Right hindlimb (tissue), 1 donor: ENCODE measurements at places on chromosomes 6 and 20.

GRCh38 chr6:6091608-6092002 lies 84.9 kb upstream of the NRN1 start:
- no peak for DNase-seq

DNA sequence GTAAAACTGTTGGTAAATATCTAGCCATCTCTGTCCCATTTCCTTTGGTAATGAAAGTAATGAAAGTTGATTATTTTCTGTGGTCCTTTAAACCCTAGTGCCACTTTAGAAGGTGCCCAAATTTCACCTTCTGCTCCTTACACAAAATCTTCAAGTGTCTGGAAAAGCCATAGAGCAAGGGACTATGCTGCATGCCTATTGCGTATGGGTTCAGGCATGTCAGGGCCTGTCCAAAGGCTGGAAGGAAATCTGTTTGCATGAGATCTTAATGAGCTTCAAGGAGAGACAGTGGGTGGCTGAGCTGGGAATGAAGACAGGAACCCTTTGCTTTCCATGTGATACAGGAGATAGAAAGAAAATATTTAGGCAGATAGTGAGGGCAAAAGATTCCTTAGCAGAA lies 66.6 kb upstream of the CCN6 start:
- no peak for DNase-seq

DNA sequence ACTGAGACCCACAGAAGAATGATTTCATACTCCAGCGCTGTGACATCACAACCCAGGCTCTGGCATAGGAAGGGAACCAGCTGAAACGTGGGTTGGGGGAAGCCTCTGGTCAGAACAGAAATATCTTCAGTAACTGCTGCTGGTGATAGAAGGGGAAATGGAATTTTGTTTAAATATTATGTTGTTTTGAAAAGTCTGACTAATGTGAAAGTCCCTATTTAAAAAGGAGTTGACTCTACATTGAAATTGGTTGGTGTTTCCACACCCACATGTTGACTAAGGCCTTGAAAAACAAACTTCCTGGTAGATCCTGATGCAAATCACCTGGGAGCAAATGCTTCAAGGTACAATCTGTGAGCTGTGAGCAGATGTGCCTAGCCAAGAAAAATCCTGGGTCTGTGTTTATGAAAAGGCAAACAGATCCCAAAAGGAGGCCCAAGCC lies 24.5 kb upstream of the TCP11 start:
- no peak for DNase-seq

DNA sequence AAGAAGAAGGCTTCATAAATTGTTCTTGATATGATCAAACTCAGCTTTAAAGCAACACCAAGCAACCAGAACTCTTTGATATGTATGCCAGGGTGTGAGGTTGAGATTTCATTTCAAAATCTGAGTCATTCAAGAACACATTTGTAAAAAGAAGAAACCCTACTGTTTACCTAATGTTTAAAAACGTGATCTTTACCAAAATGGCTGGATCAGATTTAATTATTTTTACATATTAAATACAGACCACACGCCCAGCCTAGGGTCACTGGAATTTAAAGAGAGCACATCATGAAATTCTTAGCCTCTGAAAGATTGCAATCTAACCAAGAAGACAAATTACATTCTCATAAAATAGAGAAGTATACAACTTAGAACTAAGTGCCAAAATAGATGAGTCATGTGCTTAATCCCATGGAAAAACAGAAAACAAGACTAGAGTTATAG lies 206.8 kb upstream of the SMLR1 start:
- no peak for DNase-seq

GRCh38 chr6:88380083-88380482 lies 213.9 kb upstream of the CNR1 start:
- no peak for DNase-seq

- no peak for DNase-seq
Observed at GRCh38 chr6:33289784-33290315, 449 bp downstream of the PFDN6 start.

- peak; percentile 83 for DNase-seq
Observed at GRCh38 chr6:111573892-111574797, 31.5 kb downstream of the TRAF3IP2 start.

DNA sequence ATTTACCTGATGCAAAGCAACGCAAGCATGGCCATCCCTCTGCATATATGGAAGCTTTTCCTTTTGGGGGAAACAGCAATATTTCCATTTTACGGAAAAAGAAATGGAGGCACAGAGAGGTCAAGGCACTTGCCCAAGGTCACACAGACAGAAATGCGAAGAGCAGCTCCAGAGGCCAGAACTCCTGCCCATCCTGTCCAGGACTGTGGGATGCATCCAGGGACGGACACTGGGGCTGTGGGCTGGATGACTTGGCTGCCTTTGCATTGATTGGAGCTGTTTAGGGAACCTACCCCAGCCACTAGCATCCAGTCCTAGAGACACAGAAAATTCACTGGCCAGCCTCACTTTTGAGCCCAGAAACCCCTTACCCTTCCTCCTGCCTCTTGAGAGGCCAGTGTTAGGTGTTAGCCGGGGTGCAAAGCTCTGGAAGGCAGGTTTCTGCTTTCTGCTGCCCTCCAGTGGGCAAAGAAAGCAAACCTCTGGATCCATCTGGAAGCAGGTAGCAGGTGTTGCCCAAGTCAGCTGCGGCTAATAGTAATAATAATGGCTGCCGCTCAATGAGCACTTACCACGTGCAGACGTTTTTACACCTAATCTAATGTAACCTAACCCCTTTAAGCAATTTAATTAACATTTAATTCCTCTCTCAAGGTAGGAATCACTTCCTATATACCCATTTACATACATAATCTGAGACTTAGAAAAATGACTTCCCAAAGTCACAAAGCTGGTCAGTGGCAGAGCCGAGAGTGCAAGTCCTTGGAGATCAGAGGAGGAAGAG lies 31.7 kb upstream of the CCN5 start:
- DNase-seq: no peak

DNA sequence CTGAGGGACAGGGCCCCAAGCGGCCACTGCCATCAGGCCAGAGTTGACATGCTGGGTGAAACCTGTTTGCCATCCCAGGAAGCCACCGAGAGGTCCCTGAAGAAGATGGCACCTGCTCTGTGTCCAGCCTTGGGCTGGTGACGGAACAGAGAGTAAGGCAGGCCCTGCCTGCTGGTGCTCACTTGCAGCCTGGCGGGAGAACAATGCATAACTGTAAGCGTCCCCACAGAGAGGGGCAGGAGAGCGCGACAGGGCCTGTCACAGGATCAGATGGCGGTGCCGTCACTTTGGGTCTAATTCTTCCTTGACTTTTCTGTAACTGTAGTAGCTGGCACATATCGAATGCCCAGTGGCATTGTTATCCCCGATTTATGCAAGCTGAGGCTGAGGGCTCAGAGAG lies 29.0 kb upstream of the VSTM2L start:
- no peak for DNase-seq

- DNase-seq: no peak
Observed at GRCh38 chr20:38043512-38044300, 10.2 kb downstream of the RPRD1B start.

DNA sequence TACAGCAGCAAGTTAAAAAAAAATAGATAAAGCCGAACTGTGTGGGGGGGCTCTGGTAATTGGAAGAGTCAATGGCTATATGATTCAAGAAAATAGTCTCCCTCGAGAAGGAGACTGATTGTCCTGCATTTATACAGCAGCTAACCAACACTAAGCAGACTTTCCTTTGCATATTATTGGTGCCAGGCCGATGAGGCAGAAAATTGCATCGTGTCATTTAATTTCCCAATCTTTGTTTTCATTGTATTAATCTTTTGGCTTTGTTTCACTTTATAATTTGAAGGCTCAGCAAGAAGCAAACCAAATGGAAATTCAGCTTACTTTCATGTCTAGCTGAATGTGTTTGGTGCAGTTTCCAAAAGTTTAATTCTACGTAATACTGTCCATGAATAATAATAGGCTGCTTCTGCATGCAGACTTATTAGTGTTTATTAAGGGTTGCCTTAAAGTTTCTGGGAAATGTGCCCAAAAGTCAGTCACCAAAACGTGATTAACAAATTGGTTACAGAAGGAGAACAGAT lies 258.5 kb downstream of the HACE1 start:
- no peak for DNase-seq

- DNase-seq: no peak
Observed at GRCh38 chr6:158439255-158439654, 120.6 kb upstream of the TMEM181 start.

GRCh38 chr6:166705069-166705468 lies 78.0 kb upstream of the RPS6KA2 start:
- no peak for DNase-seq

GRCh38 chr20:46088409-46089166 lies 1.2 kb downstream of the NCOA5 start:
- DNase-seq: no peak
